Suprapubic skin (tissue), 4 donors: ENCODE measurements at places on chromosomes 3 and 15. TPM values are rescaled to one million over a fixed set of nuclear protein-coding genes. Genes with fewer than 3 reads are reported as not detected.

- DNase-seq: no peak
These were observed 639.4 kb upstream of the NAALADL2 start for GRCh38 chr3:174219738-174220137.

- DNase-seq: peak; percentile 83
These were observed 194.6 kb downstream of the FAM43A start for GRCh38 chr3:194879991-194880939.

GNL3 gene
- total RNA-seq: 100 TPM

DNA sequence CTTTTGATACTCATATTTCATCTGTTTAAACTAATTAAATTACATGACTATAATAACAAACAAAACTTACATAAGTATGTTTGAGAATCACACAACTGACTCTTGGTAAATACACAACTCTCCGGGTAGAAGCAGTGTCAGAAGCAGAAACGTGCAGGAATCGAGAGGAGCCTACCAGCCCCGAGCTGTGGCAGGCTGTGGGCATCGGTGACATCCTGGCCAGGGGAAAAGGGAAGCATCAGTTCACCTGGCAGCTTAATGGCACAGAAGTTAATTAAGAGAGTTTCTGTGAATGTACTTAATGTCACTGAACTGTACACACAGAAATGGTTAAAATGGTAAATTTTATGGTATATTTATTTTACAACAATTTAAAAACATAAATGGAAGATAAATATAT, 90.2 kb downstream of the CRTC3 start:
- DNase-seq: peak; percentile 44

SCAANT1 gene
- total RNA-seq: not detected

PP2D1 gene
- not detected for total RNA-seq

DNA sequence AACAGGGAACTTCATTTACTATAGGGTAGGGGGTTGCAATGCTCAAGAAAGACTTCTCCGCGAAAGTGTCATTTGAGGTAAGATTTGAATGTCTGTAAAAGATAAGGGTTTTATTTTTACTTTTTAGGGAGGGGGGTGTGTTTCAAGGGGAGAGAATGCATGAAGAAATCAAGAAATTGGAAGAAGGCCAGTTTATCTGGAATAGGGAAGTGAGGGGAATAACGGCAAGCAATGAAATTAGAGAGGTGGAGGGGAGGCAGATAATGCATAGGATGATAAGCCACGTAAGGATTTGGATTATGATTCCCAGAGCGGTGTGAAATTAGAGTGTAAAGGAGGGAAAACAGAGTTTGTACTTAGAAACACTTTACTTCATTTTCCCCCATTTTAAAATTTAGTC, 63.0 kb upstream of the MB21D2 start:
- DNase-seq: no peak

DNA sequence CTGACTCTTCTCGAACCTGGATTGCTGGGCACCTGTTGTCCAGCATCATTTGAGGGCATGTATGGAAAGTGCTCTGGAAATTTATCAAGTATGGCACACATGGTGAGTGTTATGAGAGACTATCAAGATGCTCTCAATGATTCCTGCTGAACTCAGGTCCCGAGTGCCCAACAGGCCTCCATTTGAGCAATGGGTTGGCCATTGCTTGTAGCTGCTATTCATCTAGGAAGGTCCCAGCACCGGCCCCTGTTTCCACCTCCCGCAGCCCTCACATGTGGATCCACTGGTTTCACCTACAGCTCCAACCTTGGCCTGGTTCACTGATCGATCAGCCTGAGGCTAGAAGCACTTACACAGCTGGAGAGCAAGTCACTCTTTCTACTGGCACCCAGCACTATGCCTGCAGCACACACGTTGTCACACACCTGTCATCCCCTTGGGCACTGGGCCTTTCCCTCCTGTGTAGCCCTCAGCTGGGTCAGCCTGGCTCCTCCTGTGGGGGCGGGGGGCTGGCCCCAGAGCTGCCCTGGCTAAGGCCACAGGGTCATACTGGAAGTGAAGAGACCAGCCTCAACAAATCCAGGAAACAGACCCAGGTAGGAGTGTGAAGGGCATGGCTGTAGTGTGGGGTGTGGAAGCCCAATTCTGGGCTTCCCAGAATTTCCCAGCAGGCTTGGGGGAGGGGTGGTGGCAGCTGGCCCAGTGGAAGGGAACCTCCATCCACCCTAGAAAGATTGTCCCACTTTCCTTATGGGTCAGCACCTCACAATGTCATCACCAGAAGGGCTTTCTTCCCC, 41.7 kb upstream of the SMAD3 start:
- peak; percentile 55 for DNase-seq

CPA3 gene
- 1.8 TPM for total RNA-seq

DNA sequence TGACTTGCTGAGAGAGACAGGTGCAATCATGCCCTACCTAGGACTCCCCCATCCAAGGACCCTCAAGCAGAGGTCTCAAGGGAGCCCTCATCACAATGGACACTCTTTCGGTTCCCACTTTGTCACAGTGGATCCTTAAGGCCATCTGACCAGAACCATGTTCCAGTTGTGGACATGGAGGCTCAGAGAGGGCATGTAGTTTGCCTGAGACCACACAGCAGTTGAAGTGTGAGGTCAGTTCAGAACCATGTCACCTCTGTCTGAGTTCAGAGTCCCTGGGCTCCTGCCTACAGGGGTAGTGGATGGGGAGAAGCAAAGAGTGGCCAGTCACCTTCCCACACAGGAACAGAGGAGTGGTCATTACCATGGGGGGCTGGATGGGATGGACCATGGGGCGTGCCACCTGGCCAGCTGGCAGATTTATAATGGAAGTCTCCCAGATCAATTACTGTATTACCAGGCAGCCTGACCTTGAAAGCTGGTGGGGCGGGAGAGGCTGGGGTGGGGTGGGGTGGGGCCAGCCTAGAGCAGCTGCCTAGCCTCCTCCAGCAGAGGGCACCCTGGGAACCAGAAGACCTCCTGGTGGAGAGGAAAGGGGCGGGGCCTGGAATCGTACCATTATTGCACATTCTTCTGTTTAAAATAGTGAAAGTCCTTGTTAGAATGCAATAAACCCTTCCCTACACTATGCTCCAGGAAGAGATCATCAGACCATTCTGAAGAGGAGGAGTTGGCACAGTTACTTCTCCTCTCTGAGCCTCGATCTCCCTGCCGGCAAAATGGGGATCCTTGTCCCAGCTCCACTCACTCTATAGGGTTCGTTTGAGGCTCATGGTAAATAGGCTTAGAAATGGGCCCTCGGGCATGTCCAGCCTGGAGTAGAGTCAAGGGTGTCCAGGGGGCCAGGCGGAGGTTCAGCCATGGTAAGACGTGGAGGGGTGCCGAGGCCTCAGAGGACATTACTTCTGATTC, 26.9 kb upstream of the LINGO1 start:
- no peak for DNase-seq

PLXNB1 gene
- 242 TPM for total RNA-seq

DNA sequence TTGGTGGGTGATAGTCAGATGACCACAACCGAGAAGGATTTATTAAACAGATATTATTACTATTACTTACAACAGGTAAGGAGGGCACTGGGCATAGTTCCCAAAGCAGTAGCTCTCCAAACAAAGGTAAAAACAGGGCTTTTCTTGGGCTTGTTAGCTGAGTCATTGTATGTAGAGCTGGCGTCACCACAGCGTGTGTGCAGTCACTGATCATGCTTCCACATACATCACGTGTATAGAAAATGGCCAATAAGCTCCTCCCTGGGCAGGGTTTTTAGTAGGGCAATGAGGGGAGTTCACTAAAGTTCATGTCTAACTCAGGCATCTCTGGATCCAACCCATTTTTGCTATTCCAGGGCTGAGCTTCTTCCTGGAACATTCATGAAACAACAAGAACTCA, 5.8 kb upstream of the SAMMSON start:
- DNase-seq: no peak

CCR3 gene
- total RNA-seq: 1.9 TPM

- no peak for DNase-seq
These were observed 12.8 kb downstream of the ITPR1 start for GRCh38 chr3:4505688-4506558.

DNA sequence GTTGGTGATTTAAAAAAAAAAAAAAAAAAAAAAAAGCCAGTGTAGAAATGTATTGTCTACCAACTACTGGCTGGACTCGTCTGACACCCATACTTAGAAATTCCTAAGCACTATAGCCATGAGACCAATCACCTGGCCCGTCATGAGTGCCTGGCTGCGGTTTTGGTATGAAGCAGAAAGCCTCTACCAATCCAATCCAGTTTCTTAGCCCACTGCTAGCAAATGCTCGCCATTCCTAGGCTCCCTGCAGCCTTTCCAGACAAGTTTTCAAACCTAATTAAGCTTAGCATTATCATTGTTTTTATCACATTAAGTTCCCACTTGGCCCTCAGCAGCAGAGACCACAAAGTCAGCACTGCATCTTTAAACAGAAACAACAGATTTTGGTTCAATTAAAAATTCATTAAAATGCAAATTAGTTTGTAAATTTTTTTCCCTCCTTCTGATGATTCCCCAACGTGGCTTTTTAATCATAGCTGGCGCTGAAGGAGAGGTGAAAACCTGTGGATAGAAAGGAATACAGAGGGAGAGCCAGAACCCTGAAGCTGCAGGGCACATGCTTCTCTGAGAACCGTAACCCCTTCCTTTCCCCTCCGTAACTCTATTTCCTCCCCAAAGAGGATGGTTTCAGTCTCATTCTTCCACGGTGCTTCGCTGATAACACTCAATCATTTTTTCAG, 32.2 kb upstream of the ST8SIA2 start:
- DNase-seq: no peak

DNA sequence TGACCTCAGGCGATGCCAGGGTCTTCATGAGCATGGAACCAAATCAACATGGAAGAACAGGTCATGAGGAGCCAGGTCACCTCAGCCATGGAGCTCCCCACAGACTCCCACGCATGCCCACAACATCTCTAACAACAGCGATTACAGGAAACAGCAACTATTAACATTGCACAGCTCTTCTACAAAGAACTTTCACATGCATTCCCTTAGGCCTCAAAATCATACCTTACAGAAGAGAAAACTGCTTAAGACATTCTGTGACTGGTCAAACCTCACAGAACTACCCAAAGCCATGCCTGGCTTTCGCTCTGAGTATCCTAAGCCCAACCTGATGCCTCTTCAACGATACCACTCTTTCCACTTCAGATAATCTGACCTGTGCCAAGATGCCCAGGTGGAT, 117.8 kb downstream of the OXNAD1 start:
- no peak for DNase-seq

SATB1 gene
- total RNA-seq: 27.2 TPM

DNA sequence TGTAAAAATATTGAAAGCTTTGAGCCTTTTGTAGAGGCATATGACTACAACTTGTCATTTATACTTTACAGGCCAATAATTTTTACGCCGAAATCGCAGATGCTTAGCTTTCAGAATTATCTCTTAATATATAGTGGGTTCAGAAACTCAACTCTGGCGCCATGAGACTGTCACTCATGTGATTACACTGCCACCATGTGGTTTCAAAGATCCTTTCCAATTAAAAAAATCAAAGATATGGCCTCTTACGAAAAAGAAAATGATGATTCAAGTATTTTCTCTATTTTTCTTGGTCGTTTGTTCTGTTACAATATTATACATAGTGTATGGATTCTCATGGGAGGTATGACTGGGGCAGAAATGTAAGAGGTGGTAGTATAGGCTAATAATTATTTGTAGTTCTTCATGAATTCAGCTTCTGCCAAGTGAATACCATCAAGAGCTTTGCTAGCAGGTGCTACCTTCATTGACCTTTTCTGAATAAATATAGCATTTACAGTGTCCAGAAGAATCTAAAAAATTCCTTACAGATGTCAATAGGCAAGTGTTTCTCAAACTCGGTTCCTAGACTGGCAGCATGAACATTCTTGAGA, 751.7 kb upstream of the GOLIM4 start:
- no peak for DNase-seq

DNA sequence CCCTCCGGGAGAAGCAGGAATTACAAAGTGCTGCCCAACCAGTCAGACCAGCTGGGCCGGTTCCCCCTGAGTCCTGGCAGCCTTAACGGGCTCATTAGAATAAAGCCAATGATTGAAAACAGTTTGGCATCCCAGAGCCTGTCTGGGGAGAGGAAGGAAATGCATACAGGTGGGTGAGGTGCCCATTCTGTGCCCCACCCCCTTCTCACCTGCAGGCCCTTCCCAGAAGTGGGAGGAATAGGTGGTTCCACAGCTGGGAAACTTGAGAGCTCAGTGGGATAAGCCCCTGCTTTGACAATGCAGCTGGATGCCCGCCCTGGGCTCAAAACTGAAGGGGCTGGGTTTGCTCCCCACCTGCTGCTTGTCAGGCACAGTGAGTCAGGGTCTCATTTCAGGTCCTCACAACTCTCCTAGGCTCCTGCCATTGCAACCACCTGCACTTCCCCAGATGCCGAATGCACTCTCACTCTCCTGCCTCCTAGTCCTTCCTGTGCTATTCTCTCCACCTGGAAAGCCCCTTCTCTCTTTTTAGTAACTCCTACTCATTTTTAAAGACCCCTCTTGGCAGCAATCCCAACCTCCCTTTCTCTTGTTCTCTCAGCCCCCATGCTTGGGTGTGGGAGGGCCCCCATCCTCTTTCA, 5.5 kb upstream of the BUB1B start:
- DNase-seq: no peak

GRCh38 chr3:131348911-131349310, 32.7 kb upstream of the NUDT16 start:
- DNase-seq: no peak

GRCh38 chr3:133881939-133882825, 13.5 kb downstream of the RAB6B start:
- DNase-seq: peak; percentile 48

FBXO22 gene
- total RNA-seq: 21.8 TPM

AHSG gene
- total RNA-seq: not detected

DNA sequence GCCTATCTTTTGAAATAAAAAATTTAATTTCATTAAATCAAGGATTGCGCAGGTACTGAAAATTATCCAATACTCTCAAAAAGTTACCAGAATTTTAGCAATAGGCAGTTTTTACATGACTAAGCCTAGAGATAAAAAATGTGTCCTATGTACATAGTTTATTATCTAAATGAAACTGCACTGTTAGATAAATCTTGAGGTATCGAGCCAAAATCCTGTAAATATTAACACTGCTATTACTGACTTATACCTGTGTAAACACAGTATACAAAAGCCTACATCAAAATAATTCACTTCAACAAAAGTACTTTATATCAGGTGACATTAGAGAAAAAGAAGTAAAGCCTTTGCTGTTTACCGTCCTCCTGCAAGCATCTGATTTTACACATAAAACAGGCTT, 60.7 kb downstream of the TASOR start:
- DNase-seq: no peak

DNA sequence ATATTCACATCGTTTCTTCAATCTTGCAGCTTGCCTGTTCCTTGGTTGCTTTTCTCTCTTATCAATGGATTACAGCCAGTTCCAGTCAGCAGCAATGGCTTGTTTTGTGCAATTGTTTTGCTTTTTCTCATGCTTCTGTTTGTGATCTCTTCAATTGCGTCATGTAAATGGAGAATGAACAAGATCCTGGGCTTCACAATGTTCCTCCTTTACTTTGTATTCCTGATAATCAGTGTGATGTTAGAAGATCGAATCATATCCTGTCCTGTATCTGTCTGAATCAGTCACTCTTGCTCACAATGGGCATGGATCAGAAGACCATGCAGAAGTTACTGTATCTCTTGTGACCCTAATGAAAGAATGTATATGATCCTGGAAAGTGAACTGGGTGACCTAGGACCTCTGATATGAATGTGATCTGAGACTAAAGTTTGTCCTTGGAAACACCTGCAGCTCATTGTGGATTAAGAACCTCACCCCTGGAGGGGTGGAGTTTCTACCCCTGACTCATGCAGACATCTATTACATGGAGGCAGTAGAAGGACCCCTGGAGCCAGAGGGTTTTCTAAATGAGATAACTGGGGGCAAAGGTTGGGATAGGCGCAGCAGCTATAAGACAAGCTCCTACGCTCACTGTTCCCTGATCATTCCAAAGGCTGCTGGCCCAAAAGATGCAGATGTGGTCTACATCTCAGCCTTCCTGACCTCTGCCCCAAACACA, 32.2 kb downstream of the SLC24A1 start:
- no peak for DNase-seq
